ENCODE measurements at places on chromosomes 16 and 17.

- DNase-seq: no peak
These were observed 166.0 kb upstream of the GSE1 start for GRCh38 chr16:85446951-85447692.

GRCh38 chr17:78332991-78333390 lies 26.9 kb downstream of the SOCS3 start:
- no peak for DNase-seq

DNA sequence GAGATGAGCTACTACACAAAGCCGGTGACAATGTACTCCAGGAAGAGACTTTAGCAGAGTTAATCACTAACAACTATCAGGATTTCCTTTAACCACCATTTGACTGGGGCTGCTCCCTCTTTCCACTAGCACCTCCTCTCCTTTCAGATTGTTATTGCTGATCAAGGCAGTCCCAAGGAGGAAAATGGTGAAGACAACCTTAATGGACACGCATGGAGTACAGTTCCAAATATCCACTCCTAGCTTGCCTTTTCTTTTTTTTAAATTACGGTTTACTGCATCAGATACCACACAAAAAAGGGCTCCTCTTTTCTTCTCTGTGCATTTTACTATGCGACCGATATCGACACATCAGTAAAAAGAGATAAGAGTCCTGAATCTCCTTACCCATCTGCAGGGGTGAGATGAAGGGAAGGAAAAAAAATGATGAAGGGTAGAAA lies 30.9 kb downstream of the FAM222B start:
- no peak for DNase-seq

- no peak for DNase-seq
These were observed 9.1 kb downstream of the SLC16A3 start for GRCh38 chr17:82237746-82238471.

GRCh38 chr17:74117999-74118421 lies 85.5 kb upstream of the RPL38 start:
- DNase-seq: no peak

- no peak for DNase-seq
These were observed 471.4 kb upstream of the RBFOX1 start for GRCh38 chr16:6861135-6861814.

GRCh38 chr17:79466562-79467350 lies 144.1 kb downstream of the RBFOX3 start:
- no peak for DNase-seq

GRCh38 chr17:78383725-78384471 lies 5.4 kb downstream of the PGS1 start:
- no peak for DNase-seq

- DNase-seq: peak; percentile 57
These were observed 27.3 kb downstream of the KDM8 start for GRCh38 chr16:27230562-27231001.

DNA sequence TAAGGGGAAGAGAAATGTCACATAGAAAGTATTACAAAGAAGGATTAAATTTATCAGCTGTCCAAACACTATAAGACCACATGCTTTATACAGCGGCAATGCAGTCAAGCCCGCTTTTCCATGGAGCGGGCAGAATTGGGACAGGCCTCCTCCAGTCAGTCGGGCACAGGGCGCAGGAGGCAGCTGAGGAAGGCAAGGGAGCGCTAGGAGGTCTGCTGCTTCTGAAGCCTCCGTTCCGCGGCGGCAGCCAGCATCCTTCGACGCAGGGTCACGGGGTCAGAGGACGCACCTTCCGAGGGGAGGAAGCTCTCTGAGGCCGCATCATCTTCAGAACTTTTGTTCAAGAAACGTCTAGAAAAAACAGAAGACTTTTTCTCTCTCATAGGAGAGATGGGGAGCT lies 62.6 kb downstream of the AMFR start:
- DNase-seq: no peak

DNA sequence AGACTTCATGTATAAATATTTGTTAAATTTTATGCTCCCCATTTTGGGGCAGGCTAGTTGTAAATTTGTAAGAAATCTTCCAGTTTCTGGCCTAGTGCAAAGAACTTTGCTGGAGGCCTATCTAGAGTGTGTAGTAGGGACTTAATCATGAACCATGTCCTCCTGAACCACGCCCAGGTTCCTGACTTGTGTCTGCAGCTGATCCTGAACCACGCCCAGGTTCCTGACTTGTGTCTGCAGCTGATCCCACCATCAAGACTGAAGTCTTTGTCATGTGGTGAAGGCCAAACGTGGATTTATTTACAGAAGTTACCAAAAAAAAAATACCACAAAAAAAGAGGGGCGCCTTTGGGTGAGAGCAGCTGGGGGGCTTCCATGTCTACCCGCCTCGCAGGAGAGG lies 33.1 kb downstream of the LMF1 start:
- DNase-seq: no peak

- no peak for DNase-seq
These were observed 386.4 kb upstream of the TNRC6C start for GRCh38 chr17:77572065-77572601.

DNA sequence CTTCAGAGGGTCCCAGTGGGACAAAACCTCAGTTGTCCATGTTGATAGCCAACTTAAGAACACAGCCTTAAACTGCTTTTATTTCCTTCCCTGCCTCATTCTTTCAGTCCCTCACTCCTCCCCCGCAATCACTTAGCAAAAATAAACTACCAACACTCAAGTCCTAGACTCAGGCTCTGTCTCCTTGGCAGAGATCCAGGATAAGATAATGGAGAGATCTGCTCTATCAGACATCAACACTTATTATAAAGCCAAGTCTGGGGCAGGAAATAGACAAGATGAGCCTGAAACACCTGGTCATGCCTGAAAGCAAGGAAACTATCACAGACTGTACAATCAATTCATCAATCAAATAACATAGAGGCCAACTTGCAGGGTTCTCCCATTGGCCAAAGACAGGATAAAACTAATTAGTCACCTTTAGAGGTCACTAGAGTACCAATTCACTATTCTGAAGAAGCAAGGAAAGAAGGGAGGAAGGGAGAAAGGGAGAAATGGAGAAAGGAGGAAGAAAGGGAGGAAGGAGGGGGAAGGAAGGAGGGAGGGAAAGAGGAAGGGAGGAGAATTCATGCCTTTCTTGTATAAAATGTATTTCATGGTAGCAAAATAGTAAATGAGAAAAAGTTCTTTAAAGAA lies 15.7 kb downstream of the HYDIN start:
- DNase-seq: no peak

DNA sequence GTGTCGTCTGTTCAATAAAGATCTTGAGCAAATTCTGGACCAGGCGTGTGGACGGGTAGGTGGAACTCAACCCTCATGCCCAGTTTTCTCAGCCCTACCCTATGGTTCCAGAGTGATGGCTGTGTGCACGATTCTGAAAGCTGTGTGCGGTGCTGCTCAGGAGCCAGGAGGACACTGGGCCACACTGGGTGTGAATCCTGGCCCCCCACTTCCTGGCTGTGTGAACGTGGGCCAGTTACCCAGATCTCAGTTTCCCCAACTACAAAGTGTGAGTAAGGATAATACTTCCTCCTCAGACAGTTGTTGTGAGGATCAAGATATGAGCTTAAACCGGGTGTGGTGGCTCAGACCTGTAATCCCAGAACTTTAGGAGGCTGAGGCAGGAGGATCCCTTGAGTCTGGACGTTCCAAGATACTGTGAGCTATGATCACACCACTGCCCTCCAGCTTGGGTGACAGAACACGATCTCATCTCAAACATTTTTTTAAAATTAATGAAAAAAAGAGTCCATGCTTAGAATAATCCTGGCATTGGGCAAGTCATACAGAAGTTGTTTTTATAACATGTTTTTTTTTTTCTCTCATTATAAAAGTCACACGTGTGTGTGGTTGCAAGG lies 14.7 kb upstream of the MPRIP start:
- DNase-seq: no peak

- DNase-seq: no peak
These were observed 570 bp upstream of the CFDP1 start for GRCh38 chr16:75433732-75434413.

DNA sequence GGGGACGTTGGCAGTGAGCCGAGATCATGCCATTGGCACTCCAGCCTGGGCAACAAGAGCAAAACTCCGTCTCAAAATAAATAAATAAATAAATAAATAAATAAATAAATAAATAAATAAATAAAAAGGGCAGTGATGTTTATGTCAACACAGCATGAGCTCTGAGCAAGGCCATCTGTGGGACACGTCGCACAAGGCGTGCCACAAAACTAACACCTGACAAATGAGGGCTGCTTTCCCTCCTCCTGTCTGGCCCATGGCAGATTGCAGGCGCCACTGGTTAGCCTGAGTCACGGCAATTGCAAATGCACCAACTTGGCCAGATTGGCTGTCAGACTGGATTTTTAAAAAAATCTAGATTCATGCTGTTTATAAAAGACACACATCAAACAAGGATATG lies 25.9 kb upstream of the SPNS3 start:
- no peak for DNase-seq

DNA sequence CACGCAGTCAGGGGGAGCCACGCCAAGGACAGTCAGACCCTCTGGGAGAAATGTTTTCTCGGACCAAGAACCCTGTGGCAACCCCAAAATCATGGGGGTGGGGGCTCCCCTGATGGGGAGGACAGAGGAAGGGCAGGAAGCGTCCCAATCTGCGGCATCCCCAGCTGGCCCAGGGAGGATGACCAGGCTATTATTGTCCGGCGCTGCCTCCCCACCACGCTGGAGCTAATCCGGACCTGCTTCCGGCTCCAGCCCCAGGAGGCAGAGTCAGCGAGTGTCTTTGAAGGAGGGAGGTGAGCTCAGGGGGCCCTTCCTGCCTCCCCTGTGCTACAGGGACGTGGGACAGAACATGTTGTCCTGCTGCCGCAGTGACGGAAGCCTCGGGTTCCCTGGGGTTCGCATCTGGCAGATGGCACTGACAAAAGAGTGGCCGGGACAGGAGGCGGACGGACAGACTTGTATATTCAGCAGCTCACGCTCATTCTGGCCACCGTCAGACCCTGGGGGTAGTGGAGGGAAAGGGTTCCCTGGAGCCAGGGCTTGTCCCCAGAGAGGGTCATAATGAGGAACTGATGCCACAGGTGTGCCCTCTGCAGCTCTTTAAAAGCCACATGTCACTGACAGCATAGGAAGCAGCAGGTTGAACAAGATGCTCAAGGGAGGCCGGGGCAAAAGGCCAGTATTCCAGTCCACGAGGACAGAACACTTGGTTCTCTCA lies 54.3 kb upstream of the CDC42EP4 start:
- no peak for DNase-seq

- DNase-seq: no peak
These were observed 21.1 kb downstream of the ARHGAP23 start for GRCh38 chr17:38449364-38449763.

DNA sequence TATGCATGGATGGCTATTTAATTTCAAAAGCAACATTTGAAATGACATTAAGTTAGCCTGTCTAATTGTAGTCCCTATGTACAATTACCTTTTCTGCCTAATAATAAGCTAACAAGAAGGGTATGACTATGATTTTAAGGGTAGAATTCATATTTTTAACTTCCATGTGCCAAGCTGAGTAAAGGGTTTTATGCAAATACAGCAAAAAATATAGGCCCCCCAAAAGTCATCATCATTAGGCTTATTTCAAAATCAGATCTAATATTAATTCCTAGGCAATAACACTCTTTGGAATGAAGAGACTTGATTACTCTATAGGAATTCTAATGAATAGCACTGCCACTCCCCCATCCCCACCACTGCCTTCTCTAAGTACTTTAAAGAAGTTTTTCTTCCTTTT lies 155.9 kb upstream of the DYNLRB2 start:
- no peak for DNase-seq

DNA sequence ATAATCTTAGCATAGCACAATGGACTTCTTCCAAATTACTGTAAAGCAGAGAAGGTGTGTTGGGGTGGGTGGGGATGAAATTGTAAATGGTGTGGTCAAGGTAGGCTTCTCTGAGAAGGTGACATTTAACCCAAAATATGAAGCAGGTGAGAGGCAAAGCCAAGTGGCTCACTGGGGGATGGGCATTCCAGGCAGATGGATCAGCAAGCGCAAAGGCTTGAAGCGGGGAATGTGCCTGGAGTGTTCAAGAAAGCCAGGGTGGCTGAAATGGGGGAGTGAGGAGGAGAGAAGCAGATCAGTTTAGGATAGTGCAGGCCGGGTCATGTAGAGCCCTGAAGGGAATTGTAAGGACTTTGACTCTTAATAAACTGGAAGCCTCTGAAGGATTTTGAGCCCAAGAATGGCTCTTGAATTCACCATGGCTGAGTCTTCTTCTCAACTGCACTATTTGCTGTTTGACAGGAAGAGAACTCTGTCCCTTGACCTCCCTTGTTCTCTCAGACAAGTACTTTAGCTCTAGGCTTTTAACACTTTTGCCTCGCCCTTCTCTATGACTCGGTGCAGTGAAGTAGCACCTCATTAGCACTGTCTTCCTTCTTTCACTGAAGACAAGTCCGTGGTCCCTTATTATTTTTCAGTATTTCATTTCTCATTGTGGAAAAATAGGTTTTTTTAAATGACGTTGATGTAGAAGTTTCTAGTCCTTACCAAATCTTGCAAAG lies 14.7 kb downstream of the CACNG3 start:
- no peak for DNase-seq

DNA sequence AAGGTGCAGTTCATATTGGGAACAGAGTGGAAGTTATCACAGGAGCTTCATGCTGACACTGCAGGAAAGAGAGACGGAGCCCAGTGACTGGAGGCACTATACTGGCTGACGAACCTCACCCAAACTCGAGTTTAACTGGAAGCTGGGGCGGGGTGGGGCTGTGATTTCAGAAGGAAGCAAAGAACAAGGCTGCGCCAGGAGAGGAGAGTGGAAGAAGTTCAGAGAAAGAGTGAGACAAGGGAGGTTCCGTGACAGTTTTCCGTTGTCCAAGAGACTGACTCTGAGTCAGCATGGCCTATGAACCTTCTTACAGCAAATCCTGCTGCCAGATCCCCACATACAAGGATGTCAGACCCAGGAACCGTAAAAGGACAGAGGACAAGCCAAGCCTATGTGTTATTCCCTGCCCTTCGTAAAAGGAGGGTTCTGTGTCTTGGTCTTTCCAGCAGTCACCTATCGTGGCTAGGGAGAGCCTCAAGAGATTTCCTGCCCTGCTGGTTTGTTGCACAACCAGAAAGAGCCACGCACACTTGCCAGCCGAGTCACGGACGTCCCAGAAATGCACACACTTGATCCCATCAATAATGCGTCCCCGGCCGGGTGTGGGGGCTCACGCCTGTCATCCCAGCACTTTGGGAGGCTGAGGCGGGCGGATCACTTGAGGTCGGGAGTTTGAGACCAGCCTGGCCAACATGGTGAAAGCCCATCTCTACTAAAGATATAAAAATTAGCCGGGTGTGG lies 5.1 kb downstream of the PITPNA start:
- no peak for DNase-seq

Measured in stimulated activated CD4-positive, alpha-beta T cell treated with anti-CD3 and anti-CD28 coated beads, Interleukin-1b, Interleukin-23, amount 100 ng/mL, for 1 hour (primary cell).